ENCODE measurements at places on chromosomes 13 and 19.

- no peak for DNase-seq
These were observed 4.9 kb downstream of the ACP4 start for GRCh38 chr19:50794876-50795663.

- DNase-seq: peak; percentile 41
These were observed 164.7 kb downstream of the KATNAL1 start for GRCh38 chr13:30142486-30143211.

- no peak for DNase-seq
These were observed 3.1 kb downstream of the SLC17A7 start for GRCh38 chr19:49438261-49438660.

GRCh38 chr13:35524171-35524570 is 47.7 kb upstream of the MAB21L1 start:
- no peak for DNase-seq

DNA sequence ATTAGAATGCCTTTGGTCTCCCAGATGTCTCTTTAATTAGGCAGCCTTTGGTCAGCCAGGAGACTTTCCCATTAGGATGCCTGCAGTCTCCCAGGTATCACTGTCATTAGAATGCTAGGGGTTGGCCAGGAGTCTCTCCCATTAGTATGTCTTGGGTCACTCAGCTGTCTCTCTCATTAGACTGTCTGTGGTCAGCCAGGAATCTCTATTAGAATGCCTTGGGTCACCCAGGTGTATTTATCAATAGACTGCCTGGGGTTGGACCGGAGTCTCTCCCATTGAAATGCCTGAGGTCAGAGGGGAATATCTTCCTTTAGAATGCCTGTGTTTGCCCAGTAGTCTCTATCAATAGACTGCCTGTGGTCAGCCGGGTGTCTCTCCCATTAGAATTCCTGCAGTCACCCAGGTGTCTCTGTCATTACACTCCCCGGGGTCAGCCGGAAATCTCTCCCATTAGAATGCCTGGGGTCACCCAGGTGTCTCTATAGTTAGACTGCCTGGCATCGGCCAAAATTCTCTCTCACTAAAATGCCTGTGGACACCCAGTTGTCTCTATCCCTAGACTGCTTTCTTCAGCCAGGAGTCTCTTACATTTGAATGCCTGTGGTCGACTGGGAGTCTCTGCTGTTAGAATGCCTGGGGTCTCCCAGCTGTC is 1460.3 kb downstream of the UQCRFS1 start:
- no peak for DNase-seq
